GM04503 (cell line): ENCODE measurements at places on chromosomes 11 and 22.

GRCh38 chr11:64356498-64357411 is 2.2 kb upstream of the RPS6KA4 start:
- no peak for DNase-seq

- no peak for DNase-seq
Observed at GRCh38 chr22:17733466-17733865, 40.8 kb downstream of the BID start.

- DNase-seq = no peak
Observed at GRCh38 chr11:60158636-60159035, 24.2 kb downstream of the MS4A6A start.

DNA sequence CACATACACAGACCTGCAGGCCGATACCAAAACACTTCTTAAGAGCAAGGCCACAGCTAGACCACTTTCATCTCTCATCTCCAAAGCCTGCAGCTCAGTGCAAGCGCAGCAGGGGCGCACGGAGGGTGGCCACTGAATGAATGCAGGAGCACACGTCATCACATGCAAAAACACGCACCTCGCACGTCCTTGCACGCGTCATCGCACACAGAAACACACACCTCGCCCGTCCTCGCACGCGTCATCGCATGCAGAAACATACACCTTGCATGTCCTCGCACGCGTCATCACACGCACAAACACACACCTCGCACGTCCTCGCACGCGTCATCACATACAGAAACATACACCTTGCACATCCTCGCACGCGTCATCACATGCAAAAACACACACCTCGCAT is 17.2 kb downstream of the IGSF9B start:
- no peak for DNase-seq

DNA sequence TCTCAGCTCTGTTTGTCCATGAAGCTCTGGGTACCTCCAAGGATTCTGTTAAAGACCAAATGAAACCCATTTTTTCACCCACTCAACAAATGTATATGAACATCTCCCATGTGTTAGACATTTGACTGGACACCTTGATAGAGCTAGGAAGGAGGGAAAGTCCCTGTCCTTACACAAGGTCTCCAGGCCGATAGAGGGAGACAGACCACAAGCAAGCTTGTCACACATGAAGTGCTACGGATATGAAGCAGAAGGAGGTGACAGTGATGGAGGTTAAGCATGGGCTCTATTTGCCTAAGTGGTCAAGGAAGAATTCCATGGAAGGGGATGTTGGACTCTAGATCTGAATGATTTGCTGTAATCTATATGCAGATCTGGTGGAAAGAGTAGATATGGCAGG is 138.5 kb downstream of the MYO18B start:
- DNase-seq = no peak

DNA sequence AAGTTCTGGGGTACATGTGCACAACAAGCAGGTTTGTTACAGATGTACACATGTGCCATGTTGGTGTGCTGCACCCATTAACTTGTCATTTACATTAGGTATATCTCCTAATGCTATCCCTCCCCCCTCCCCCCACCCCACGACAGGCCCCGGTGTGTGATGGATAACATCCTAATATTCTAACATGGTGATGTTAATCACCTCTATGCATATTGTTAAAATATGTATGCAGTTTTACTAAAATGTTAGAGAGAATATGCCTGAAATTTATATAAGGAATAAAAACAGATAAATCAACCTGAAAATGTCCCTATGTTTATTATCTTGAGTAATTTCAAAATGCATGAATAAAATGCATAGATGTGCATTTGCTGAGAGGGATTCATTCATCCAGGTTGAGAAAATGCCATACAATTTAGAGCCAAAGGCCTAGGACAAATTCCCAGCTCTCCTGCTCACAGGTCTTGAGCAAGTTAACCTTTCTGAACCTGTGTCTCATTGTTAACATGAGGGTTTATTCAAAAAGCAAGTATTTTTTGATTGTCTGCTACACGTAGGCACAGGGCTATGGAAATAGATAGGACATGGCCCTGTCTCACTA is 38.7 kb downstream of the APIP start:
- DNase-seq = no peak

DNA sequence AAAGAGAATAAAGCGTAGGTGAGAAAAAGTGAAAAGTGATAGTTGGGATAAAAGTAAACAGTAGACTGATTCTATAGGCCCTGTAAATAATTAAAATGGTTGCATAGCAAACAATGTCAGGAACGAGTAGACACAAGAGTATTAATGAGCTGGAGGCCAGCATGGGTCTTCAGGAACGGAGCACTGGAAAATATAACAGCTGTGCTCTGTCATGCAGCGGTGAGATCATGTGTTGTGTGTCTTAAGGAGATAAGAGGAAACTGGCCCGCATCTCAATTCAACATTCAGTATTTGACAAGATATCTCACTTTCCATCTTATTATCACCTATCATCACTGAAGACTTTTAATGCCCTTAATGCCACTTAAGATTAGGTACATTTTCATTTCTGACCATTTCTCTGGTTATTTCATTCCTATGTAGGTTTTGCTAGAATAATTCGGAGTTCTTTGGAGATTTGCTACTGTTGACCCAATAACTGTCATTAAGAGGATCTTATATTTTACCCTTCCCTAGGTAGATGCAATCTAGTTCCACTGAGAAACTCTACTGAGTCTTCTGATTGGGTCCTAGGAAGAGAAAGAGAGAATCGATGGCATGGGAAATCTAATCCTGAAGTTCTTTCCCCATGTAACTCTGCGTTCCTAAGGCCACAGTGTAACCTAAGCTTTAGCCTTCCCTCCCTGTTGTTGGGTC is 35.5 kb upstream of the VWA5A start:
- no peak for DNase-seq

GRCh38 chr11:1486054-1486825 is at the start of gene MOB2:
TSS of gene MOB2 (minus strand) at chr11:1486779. CDS start at chr11:1486556, 223 bp downstream.
- no peak for DNase-seq

DNA sequence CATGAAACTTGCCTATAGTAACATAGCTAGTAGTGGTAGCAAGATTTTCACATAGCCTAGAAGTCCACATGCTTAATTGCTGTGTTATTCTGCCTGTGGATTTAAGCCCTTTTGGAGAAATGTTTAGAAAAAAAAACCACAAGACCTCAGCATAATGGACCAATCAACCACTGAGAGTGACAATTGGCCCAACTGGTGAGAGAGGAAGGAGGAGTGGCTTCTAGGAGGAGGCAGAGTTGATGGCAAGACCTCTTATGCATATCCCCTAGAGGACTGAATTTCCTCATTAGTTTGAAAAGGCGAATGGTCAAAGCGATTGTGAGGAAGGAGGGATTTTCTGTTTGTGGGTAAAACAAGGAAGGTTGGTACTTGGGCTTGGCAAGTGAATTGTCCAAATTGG is 30.6 kb downstream of the NNMT start:
- DNase-seq = no peak

- DNase-seq = peak; percentile 53
Observed at GRCh38 chr22:39183991-39184585, 31.6 kb upstream of the CBX7 start.

DNA sequence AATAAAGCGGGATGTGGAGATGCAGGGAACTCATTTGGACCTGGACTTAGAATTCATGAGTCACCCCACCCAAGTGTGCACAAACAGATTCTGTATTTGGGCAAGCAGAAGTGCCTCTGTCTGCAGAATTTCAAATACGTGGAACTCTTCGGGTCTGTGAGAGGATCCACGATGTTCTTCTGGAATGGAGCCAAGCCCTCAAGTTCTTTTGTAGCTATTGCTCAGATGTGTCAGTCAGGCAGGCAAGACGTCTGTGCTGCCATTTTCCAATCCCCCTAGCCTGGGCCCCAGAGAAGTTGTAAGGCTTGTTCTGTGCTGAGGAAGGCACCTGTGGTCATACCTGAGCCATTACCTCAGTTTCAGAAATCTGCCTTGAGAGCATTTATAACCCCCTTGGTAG is 132.8 kb upstream of the RASSF10 start:
- no peak for DNase-seq

- DNase-seq = no peak
Observed at GRCh38 chr22:30614268-30614667, 7.3 kb downstream of the TCN2 start.

GRCh38 chr11:57514538-57515331 is 767 bp downstream of the SLC43A1 start:
- no peak for DNase-seq

GRCh38 chr22:41028841-41029240 is 63.6 kb upstream of the EP300 start:
- peak; percentile 88 for DNase-seq

DNA sequence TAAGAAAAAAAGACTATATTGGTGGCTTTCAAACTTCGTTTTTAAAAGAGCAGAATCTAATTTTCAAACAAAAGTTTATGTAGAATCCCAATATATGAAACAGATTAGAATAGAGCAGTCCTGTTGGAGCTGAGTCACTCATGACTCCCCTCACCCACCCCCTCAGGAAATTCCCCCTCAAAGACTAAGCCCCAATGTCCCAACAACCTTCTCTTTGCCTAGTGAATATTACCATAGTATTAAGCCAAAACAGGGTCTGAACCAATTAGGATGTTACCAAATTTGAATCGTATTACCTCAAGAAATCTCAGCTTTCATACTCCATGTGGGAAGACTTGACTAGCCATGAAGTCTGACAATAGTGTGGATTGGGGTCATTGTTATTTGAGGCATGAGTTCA is 7.8 kb upstream of the PIWIL4 start:
- no peak for DNase-seq

- no peak for DNase-seq
Observed at GRCh38 chr11:120089036-120090001, 48.6 kb downstream of the TRIM29 start.

GRCh38 chr11:117702946-117703598 is 93.9 kb downstream of the DSCAML1 start:
- DNase-seq = no peak

- no peak for DNase-seq
Observed at GRCh38 chr22:46672731-46673130, 52.5 kb downstream of the GRAMD4 start.

DNA sequence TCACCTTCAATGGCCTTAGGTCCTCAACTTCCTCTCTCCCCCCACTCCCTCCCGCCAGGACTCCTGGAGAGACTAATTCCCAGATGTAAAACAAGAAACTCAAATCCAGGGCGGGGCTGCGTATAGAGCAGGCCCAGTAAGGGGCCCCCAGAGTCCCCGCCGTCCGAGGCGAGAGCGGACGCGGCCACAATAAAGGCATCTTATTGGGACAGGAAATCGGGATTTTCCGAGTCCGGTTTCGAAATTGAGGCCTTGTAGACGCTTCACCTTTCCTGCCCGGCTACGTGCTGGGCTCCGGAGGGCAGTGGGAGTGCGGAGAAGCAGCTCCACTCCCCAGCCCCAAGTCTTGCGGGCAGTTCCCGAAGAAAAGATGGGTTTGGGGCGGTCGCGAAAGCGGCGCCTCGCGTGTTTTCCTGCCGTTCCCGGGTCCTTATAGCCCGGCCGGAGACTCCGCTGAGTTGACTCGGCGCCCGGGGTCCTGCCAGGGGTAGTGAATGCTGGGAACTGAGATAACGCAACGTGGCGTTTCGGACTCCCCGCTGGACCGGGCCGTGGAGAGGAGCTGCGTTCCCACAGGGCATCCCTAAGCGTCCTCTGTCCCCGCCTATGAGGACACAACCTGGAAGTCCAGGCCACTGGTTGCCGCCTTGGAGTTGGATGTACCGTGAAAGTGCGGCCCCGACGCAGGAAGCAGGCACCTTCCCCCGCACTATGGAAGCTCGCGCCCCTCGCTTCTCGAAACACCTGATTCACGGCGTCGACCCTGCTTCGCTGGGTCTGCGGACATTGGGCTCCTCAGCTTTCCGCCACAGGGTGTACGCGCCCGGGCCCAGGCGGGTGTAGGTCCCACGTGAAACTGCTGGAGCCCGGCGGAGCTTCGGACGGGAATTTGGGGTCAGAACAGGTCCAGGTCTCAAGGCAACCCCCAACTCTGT is 4.8 kb upstream of the CHRM1 start:
- no peak for DNase-seq

DNA sequence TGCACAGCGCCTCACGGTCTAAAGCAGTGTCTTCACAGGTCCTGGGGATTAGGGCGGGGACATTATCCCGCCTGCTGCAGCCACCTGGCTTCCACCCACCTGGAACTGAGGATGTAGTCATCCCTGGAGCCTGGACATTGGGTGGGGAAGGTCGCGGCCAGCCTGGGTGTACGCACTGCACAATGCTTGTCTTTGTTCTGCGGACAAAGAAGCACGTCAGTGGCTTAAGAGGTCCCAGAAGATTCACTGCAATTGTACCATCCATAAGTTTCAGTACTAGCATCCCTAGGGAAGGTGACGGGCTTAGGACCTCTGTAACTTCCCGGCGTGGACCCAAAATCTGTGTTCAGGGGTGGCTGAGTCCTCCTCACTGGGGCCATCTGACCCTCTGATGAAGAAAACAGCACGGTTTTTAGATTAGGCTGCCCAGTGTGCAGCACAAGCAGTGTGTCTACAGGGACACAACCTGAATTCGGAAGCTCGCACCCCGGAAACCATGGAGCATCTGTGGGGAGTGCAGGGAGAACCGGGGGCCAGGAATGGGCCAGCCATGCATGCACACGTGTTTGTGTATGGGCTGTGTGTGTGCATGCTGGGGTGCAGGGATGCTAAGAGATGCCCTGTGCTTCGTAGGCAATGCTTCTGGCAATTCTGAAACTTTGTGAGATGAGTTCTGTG is 342.6 kb upstream of the B3GAT1 start:
- DNase-seq = no peak

GRCh38 chr22:35102663-35103062 is 36.7 kb downstream of the ISX start:
- DNase-seq = no peak

DNA sequence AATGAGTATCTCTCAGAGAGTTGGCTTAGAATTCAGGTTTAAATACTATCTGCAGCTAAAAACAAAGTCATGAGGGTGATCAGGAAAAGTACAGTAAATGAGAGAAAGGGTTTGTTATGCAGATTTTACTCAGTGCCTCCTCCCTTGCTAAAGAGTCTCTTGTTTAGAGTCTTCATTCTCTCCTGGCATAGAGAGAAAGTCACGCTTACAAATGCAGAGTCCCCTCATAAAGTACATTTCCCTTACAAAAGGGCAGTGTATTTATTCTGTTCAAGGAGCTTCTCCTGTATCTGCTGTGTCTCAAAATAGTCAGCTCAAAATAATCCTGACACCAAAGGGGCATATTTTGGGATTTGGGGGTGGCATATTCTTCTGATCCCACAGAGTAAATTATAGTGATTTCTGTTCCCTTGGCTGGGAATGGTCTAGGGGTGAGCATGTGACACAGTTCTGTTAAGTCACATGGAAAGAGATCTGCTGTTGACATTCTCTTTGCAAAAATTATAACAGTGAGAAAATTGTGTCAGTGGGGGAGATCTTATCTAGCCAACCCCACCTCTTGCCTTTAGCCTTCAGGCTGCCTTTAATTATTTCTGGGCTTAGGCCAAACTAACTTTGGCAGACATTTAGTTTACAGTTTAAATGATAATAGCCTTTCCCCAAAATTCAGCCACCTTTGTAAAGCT is 102.9 kb downstream of the MTNR1B start:
- DNase-seq = no peak

DNA sequence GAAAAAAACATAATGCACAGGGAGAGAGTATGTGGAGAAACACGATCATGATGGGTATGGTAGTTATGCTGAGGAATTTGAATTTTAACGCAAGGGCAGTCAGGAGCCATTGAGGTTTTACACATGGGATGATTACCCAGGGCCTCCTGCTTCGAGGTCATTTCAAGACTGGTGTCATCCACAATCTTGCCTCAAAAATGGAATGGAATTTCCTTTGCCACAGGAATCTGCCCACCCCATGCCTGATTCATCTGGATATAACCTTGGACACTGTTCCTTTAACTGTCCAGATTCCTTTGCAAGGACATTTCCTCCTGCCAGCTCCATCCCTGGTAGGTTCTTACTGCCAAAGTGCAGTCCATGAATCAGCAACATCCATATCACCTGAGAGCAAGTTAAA is 655.9 kb upstream of the TENM4 start:
- peak; percentile 86 for DNase-seq
